WTC11 (cell line): ENCODE measurements at places on chromosomes 5 and 9.

- H3K36me3 ChIP-seq, result peaks cover 3% of the 10 kb centered on the region; the same call in 1 of the 2 replicates
- H3K4me3 ChIP-seq, result no peak overlapping the region
- no peaks in the 10 kb centered on the region; the same call in 1 of the 2 replicates for H3K27me3 ChIP-seq
- peaks cover 47% of the 10 kb centered on the region for H3K4me1 ChIP-seq
- DNase-seq, result peak; percentile 46
- no peak overlapping the region for H3K27ac ChIP-seq
Observed at GRCh38 chr5:159768243-159768642, 148.0 kb upstream of the ADRA1B start.

- H3K4me1 ChIP-seq, result peaks cover 57% of the 10 kb centered on the region
- H3K27ac ChIP-seq, result peak overlapping the region; percentile 55
- DNase-seq, result no peak
- H3K4me3 ChIP-seq, result no peak overlapping the region
- no peaks in the 10 kb centered on the region for H3K36me3 ChIP-seq
Observed at GRCh38 chr5:124996764-124997077, 250.3 kb upstream of the ZNF608 start.

DNA sequence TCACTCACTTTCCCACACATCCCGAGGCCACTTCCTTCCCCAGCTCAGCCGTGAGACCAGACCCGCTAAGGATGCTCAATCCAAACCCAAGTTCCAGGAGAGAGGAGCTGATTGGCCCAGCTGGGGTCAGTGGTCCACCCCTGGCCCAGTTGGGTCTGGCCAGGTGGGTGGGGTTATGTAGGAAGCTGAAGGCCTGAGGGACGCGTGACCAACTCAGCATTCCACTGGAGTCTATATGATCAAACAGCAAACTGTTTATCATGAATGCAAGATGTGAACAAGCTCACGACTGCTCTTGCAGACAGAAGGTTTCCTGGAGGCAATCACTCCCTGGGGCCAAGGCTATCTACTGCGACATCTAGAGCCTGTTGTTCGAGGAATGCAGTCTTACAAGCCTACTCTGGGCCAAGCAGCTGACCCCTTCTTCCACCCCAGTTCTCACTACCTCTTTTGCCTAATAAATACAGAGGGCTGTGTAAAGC lies 4.9 kb upstream of the RAPGEF1 start:
- H3K4me3 ChIP-seq, result no peak overlapping the region
- H3K4me1 ChIP-seq, result no peaks in the 10 kb centered on the region
- H3K27ac ChIP-seq, result no peak overlapping the region
- no peaks in the 10 kb centered on the region; the same call in 1 of the 2 replicates for H3K27me3 ChIP-seq
- no peaks in the 10 kb centered on the region for H3K36me3 ChIP-seq

DNA sequence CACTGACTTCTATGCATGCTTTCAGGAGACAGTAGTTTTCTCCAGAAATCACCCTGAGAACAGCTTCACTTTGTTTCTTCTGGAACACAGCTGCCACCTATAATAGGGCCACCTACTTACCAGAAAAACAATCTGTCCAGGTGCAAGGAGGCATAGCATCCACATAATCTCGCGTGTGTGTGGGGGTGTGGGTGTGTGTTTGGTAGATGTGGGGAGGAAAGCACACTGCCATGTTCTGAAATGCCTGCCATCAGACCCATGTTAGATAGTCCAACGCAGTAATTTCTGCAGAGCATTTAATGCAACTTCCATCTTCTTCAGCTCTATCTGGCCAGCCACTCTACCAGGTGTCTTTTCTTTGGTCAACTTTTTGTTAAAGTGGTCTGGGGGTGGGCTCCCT lies 102.9 kb downstream of the ACER2 start:
- H3K4me3 ChIP-seq, result no peak overlapping the region
- H3K4me1 ChIP-seq, result 0 out of 2 replicates have a peak, but pooled peaks cover 6% of the 10 kb centered on the region
- H3K27ac ChIP-seq, result no peak overlapping the region
- H3K36me3 ChIP-seq, result peaks cover 2% of the 10 kb centered on the region; the same call in 1 of the 2 replicates
- DNase-seq, result no peak
- no peaks in the 10 kb centered on the region for H3K27me3 ChIP-seq

DNA sequence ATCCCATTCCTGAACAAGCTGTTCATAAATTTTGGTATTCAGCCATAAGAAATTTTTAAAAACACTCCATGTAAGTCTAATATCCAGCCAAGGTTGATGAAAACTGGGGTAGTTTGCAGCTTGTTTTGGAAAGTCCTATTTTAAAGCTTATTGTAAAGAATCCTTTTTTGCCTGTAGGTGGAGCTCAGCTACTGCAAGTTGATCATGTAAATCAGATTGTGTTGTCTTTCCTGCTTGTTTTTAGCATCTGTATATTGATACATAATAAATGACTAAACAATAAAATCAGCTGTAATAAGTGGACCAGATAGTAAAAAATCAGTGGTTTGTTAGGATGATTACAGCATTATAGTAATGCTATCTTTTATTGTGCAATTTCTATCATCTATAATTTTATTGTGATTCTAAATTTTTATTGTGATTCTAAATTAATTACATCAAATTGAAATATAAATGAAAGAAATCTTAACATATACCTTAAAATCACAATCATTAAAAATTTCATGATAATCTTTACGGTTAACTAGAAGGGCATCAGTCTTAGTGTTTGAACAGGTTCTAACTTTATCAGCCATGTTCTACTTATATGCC lies 42.4 kb downstream of the CWC27 start:
- no peaks in the 10 kb centered on the region; the same call in 1 of the 2 replicates for H3K4me1 ChIP-seq
- no peak for DNase-seq
- H3K4me3 ChIP-seq, result no peak overlapping the region
- no peaks in the 10 kb centered on the region for H3K27me3 ChIP-seq
- H3K36me3 ChIP-seq, result no peaks in the 10 kb centered on the region

- no peaks in the 10 kb centered on the region for H3K36me3 ChIP-seq
- H3K27me3 ChIP-seq, result peaks cover 51% of the 10 kb centered on the region
- H3K4me3 ChIP-seq, result peak within 1 kb of the TSS; percentile 95
- H3K4me1 ChIP-seq, result peaks cover 18% of the 10 kb centered on the region
- peak; percentile 79 for DNase-seq
Observed at GRCh38 chr9:10612641-10613398, at the start of gene PTPRD. Gene PTPRD (minus strand): TSS chr9:10613002.

DNA sequence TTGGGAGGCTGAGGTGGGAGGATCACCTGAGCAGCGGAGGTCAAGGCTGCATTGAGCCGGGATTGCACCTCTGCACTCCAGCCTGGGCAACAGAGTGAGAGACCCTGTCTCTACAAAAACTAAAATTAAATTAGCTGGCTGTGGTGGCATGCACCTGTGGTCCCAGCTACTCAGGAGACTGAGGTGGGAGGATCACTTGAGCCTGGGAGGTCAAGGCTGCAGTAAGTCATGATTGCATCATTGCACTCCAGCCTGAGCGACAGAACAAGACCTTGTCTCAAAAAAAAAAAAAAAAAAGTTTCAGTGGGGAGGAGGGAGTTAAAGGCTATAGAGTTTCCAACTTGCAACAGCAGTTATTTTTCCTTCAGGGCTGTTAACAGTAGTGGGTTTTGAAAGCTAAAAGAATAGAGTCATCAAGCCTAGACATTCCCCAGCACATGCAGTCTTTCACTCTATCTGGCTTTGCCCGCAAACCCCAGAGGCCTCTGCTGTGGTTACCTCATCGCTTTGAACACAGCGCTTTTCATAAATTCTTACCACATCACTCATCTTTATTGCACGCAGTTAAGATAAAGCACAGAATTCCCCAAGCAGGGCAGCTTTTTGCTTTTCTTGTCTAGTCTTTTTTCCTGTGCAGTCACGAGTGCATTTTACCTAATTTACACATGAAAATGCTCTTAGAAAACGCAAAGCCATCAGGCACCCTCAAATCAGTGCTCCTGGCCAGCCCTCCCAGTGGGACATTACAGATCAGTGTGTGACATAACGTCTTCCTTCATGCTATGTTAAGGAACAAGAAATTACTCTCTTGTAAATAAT lies 8.7 kb upstream of the SLC2A8 start:
- peaks cover 8% of the 10 kb centered on the region for H3K4me1 ChIP-seq
- no peaks in the 10 kb centered on the region for H3K27me3 ChIP-seq
